ENCODE measurements at places on chromosomes 13 and 19.

- DNase-seq, result no peak
Measured at GRCh38 chr19:13978351-13979243, 26.3 kb downstream of the DCAF15 start.

- no peak for DNase-seq
Measured at GRCh38 chr13:28493740-28494503, 1.0 kb downstream of the FLT1 start.

GRCh38 chr19:55304279-55304978, 20.6 kb downstream of the BRSK1 start:
- no peak for DNase-seq

GRCh38 chr19:33503433-33504057, 18.0 kb downstream of the PEPD start:
- no peak for DNase-seq

DNA sequence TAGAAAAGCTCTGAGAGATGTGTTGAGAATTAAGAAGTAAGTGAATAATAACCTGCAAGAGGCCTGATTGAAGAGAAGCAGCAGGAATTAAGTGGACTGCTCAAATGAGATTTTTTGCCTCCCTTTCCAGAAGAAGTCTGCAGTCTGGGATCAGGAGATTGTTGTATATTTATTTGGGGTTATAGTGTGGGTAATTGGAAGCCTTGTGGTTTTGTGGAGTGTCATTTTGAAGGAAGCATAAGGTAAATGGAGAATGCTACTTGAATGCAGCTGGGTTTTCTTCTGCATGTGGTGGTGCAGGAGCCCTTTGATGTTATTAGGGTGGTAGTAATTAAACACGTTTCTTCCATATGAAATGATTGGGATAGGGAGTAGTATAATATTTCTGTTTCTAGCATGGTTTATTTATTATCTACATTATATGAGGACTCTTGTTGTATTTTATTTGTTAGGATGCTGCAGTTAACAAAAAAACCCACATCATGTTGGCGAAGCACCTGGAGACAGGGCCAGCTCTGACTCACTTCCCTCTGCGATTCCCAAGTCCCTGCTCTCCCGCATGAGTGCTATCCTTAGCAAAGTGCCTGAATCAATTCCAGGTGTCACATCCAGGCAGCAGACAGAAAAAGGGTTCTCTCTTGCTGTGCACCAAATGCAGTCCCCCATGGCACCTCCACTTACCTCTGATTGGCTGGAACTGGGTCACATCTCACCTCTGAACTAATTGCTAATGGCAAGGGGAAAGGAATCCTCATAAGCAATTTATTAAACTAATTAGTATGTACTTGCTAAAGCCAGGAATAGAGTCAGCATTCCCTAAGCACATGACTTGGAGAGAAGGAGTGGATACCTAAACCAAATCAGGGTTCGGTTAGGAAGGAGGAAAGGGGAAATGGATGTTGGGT, 54.8 kb downstream of the DGKH start:
- no peak for DNase-seq

DNA sequence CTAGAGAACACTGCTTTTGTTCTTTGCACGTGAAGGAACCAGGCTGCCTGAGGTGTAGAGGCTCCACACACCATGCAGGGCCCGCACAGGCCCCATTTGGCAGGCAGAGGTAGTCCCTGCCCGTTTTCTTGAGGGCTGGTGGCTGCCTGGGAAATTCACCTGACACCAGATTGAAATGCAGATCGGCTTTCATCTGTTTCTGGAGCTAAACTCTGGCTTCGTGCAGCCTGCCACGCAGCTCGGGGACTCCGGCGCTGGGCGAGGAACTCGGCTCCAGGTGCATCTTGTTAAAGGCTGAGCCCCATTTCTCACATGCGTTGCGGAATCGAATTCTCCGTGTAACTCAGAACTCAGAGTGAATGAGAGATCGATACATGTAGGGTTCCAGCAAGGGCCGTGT, 37.7 kb downstream of the ATP11A start:
- DNase-seq, result no peak

DNA sequence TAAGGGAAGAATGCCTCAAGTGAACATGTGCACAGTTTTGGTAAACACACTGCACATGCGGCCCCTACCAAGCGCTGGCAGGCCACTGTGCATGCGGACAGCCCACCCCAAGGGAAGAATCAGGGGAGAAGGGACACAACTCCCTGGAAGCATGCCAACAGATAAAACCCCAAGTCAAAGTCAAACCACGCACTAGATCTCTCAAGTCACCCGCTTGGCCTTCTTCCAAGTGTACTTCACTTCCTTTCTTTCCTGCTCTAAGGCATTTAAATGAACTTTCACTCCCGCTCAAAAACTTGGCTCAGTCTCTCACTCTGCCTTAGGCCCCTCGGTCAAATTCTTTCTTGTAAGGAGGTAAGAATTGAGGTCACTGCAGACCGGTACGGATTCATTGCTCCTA, 4.6 kb upstream of the RFXAP start:
- no peak for DNase-seq

- no peak for DNase-seq
Measured at GRCh38 chr19:15337202-15337601, 4.9 kb upstream of the BRD4 start.

GRCh38 chr19:33759356-33759755, 37.3 kb upstream of the KCTD15 start:
- no peak for DNase-seq
